ENCODE measurements at places on chromosomes 16 and 17.
A peak's percentile ranks its signal among the peaks of the same experiment; 100 is the strongest.

DNA sequence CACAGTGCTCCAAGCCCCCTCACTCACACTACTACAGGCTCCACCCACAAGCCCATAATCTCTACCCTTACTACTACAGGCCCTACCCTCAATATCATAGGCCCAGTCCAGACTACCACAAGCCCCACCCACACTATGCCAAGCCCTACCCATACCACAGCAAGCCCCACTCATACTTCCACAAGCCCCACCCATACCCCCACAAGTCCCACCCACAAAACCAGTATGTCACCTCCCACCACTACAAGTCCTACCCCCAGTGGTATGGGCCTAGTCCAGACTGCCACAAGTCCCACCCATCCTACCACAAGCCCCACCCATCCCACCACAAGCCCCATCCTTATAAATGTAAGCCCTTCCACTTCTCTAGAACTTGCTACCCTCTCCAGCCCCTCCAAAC lies 13.8 kb downstream of the RIPOR1 start:
- peak; percentile 93 for DNase-seq

DNA sequence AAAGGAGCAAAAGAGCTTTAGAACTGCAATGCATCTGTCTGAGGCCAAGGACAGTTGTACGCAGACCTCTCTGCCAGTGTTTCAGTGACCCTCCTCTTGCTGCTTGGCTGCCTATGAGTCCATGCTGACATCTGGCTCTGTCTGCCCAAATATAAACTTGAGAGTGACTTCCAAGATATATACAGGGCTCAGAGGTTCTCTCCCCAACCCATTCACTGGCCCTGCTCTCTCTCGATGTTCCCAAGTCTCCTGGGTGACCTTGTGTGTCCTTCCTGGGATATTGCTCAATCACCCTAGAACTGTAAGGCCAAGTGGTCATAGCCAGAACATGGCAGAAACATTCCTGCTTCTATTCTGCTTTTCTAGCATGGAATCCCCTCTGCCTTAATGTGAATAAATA lies 716.3 kb downstream of the WWOX start:
- no peak for DNase-seq

GRCh38 chr16:11258553-11259492 lies 2.8 kb upstream of the SOCS1 start:
- DNase-seq: peak; percentile 65

DNA sequence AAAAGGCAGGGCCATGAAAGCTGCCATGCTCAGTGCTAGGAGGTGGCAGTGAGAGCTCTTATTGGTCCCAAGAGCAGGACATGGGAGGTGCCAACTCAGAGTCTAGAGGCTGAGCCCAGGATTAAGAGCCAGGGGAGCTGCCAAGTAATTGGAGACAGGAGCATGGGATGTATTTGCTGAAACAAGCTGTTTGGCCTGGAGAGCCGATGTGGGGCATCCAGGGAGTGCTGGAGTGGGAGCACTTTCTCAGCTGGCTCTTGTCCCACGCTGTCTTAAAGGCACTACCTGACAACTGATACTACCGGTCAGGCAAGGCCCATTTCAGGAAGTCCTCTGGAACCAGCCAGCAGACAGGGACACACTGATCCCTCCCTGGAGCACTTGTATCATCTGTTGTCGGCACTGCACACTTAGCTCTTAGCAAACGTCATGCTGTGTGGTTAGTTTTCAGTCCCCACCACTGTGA lies 19.3 kb downstream of the ANKFN1 start:
- no peak for DNase-seq

- no peak for DNase-seq
Measured at GRCh38 chr17:83145831-83146230, 66.4 kb downstream of the METRNL start.
